Stimulated activated CD8-positive, alpha-beta memory T cell treated with anti-CD3 and anti-CD28 coated beads, Interleukin-4, amount 100 ng/mL, for 1 hour (primary cell): ENCODE measurements at places on chromosomes 2 and 18.

GRCh38 chr2:29848566-29849310, 72.6 kb downstream of the ALK start:
- no peak for DNase-seq

DNA sequence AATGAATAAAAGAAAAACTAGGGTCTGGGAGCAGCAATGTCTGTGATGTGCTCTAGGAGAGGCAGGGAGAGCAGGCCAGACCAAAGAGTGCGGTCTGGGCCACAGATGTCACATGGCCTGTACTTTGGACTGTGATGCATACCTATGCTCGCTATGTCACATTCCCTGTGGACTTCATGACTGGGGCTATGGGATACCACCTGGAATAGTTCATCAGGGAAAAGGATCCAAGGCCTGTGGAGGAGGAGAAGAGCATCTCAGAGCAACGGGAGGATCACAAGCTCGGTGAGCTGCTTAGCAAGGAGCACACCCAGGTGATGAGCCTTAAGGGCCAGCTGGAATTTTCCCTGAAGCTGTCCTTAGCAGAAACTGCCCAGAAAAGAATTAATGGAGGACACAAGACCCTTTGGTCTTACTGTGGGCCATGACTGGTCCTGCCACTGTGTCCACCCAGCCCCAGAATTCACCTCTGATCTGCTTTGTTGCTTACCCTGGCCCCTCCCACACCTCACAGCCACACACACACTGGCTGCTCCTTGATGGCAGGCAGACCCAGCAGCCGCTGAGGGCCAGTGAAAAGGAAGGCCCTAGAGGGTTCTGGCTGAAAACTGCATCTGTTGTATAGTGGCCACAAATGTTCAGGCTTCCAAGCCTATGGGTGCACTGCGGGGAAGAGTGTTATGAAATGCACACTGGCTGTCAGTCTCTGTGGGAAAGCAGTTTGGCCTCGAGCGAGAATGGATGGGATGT, 25.3 kb upstream of the GCC2 start:
- DNase-seq = no peak

DNA sequence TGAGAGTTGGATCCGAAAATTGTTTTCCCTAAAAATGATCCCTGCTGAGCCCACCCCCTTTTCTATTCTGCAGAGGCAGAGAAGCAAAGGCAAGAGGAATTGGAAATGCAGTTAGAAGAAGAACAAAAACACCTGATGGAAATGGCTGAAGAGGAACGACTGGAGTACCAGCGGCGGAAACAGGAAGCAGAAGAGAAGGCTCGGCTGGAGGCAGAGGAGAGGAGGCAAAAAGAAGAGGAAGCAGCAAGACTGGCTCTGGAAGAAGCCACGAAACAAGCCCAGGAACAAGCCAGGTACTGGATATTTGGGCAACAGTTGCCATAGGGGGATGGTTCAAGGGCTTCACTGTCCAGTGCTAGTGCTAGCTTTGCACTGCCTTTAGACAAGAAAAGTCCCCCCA, 41.7 kb downstream of the SUMO1 start:
- no peak for DNase-seq

DNA sequence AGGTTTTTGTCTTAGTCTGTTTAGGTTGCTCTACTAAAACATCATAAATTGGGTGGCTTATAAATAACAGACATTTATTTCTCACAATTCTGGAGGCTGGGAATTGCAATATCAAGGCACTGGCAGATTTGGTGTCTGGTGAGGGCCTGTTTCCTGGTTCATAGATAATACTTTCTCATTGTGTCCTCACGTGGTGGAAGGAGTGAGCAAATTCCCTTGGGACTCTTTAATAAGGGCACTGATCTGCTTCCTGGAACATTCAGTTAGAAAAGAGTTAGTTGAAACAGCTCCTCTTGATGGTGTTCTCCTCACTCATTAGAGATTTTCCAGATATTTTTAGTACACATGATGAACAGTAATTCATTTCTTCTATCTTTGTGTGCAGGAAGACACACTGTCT, 22.3 kb downstream of the COL4A3 start:
- DNase-seq = no peak

DNA sequence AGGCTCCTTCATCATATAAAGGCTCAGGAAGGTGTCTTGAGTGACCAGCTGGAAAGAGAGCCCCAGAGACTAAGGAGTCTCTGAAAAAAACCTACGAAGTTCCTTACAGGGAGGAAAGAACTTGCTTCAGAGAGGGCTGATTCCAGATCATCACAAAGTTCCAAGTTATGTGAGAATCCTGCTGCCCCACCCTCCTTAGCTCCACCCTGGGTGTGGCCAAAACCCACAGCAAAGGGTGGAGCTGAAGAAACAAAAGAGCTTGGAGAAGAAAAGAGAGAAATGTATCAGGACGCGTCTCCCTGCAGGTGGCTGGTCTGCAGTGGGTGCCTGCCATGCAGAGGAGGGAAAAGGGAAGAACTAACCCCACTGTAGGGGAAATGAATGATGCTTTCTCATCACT, 32.8 kb upstream of the ZNF396 start:
- DNase-seq = no peak

DNA sequence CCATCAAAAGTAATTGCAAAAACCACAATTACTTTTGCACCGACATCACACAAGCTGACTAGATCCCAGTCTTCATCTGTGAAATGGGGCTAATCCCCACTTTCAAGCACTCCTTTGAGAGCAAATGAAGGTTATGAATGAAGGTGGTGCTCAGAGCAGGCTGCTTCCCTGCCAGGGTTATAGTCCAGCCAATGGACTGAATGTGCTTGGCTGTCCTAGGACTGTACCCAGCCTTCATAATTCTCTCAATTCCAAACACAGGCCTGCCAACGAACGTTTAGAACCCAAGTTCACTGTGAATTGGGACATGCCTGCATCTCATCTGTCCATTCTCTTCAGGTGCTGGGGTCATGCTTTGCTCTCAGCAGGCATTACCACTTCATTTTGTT, 27.8 kb upstream of the ICOS start:
- DNase-seq = no peak

DNA sequence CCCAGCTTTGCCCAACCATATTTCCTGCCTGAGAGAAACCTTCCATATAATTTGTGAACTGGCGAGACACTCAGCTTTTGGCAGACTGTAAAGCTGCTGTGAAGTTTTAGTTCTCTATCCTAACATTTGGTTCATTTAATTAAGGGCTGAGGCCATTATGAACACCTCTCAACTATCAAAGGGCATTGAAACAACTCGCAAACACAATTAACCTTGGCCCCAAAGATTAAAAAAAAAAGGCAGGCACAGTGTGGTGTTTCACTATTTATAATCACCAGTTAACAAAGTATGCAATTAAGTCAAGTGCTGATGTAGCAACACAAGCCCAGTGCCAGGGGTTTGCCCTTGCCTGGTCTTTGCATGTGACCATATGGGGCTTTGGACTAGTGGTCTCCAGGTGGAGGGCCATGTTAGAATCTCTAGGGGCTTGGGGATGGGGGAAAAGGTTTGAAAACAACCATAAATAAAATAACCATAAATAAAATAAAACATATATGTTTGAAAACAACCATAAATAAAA, 297.6 kb upstream of the SKOR2 start:
- DNase-seq = no peak

DNA sequence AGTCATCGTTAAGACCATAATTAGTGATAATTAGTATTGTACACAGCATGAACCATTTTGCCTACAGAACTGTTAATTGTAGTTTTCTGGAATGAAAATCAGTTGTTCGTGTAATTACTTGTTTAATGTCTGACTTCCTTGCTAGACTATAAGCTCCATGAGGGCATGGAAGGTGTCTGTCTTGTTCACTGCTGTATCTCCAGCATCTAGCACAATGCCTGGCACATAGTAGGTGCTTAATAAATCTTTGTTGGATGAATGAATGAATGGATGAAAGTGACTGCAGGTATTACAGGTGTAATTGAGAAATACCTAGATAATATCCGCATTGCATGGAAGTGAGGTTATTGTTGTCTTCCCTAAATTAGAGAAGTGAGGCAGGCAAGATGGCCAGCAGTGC, 21.8 kb downstream of the C2orf74 start:
- no peak for DNase-seq

- no peak for DNase-seq
Measured at GRCh38 chr2:167487728-167488127, 599.4 kb downstream of the XIRP2 start.

DNA sequence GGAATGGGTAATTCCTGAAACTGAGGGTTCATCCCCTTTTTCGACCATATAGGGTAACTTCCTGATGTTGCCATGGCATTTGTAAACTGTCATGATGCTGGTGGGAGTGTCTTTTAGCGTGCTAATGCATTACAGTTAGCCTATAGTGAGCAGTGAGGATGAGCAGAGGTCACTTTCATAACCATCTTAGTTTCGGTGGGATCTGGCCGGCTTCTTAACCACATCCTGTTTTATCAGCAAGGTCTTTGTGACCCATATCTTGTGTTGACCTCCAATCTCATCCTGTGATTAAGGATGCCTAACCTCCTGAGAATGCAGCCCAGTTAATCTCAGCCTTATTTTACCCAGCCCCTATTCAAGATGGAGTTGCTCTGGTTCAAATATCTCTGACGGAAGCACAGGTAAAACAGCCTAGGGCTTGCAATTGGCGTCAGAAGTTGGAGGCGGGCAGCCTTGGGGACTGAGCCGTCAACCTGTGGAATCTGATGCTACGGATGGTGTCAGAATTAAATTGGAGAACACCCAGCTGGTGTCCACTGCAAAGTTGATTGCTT, 19.5 kb downstream of the RALBP1 start:
- DNase-seq = no peak

GRCh38 chr2:168849610-168850009, 40.6 kb downstream of the SPC25 start:
- DNase-seq = no peak

GRCh38 chr2:151844211-151844896, 16.1 kb upstream of the ARL5A start:
- no peak for DNase-seq

- no peak for DNase-seq
Measured at GRCh38 chr2:207762146-207762545, 7.6 kb downstream of the FZD5 start.

DNA sequence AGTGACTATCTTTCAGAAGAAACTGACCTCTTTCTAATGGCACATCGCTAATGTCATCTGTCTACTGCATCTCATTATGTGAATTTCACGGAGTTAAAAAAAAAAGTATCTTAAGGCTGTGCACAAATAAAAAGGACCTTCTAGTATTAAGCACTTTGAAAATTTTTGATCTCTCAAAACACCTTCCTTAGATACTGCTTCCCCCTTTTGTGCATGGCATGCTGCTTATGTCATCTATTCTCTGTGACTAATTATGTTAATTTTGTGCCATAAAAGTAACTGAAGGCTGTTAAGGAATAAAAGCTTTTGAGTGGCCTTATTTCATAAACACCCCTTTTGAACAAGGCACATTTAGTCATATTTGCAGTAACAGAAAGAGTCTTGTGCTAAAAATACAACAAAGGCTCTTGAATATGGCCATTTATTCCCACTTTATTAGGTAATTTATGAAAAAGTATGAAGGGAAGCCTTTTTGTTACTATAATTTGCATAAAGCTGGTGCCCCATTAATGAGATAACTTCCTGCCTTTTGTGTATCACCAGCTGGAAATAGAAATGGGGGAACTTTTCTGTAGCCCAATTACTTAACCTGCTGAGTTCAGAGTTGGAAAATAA, 1412.0 kb upstream of the ZEB2 start:
- no peak for DNase-seq

- no peak for DNase-seq
Measured at GRCh38 chr2:197633109-197633657, 42.2 kb downstream of the RFTN2 start.

DNA sequence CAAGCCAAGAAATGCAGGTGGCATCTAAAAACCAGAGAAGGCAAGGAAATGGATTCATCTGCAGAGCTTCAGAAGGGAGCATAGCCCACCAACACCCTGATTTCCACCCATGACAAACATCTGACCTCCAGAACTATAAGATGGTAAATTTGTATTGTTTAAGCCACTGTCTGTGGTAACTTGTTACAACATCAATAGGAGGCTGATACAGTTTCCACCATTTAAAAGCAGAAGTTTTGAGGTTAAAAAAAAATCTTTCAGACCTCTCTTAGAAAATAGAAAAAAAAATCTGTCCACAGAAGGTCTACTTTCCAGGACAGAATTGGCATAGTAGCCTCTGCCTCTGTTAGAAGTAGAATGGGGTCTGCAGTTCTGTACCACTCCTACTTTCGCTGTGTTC, 37.2 kb downstream of the SLC40A1 start:
- no peak for DNase-seq

- no peak for DNase-seq
Measured at GRCh38 chr18:6741786-6742185, 12.3 kb downstream of the ARHGAP28 start.

DNA sequence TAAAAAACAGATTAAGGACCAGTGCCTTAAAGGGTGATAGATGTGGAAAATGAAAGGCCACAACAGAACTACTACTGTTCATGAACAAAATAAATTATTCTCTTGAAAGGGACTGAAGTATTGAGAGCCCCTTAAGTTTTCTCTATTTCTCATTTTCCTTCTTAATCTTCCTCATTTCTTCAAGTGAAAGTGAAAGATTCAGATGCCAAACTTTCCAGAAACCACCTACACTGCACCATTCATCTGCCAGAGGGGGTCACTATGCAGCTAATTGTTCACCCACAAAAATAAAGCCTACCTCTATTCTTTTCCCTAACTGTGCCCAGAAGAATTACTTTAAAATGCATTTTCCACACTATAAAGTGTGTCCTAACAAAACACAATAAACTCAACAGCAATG, 140.1 kb downstream of the NR4A2 start:
- DNase-seq = no peak

- no peak for DNase-seq
Measured at GRCh38 chr2:156706576-156706975, 270.4 kb downstream of the GPD2 start.

DNA sequence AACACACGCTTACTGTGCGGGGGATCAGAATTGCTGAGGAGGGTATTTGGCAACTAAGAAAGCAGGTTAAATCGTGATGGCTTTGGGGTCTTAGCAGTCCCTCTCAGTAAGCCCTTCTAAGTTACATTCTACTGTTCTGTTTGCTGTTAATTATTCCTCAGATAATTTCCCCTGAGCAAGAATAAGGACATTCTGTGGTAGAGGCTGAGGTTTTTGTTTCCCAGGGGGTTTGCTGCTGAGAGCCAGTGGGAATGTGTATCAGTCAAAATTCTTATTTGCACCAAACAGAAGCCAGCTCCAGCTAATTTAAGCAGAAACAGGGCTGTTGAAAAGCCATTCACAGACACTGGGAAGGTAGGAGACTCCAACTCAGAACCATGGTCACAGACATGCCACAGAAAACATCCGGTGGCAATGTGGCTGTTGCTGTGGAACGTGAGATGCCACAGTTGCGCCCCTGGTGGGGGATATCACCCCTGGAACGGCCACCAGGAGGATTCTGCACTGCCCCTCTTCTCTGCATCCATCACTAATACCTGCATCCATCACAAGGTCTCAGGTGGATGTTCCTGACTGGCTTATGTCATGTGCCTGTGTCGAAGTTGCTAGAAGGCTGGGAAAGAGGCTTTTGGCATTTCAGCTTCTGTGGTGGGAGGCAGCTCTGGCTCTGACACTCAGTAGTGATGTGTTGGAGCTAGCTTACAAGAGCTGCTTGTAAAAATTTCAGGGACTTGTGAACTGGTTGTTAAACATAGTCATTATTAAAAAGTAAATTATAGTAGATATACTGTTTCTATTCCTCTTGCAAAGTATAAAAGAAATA, 23.2 kb downstream of the SLC4A3 start:
- no peak for DNase-seq
